T-helper 1 cell (primary cell): ENCODE measurements at places on chromosomes 4 and X.

GRCh38 chr4:89898304-89898716, 3.7 kb downstream of the MMRN1 start:
- no peak for DNase-seq

GRCh38 chrX:50067435-50068284, 133.1 kb downstream of the AKAP4 start:
- DNase-seq: no peak

GRCh38 chr4:170979736-170980135, 833.5 kb upstream of the GALNTL6 start:
- no peak for DNase-seq

- no peak for DNase-seq
These were observed 151.7 kb upstream of the RPS6KA6 start for GRCh38 chrX:84339507-84340364.

GRCh38 chr4:113588895-113589668, 172.5 kb downstream of the CAMK2D start:
- DNase-seq: no peak

GRCh38 chrX:116961872-116962582, 499.3 kb upstream of the CT83 start:
- no peak for DNase-seq

DNA sequence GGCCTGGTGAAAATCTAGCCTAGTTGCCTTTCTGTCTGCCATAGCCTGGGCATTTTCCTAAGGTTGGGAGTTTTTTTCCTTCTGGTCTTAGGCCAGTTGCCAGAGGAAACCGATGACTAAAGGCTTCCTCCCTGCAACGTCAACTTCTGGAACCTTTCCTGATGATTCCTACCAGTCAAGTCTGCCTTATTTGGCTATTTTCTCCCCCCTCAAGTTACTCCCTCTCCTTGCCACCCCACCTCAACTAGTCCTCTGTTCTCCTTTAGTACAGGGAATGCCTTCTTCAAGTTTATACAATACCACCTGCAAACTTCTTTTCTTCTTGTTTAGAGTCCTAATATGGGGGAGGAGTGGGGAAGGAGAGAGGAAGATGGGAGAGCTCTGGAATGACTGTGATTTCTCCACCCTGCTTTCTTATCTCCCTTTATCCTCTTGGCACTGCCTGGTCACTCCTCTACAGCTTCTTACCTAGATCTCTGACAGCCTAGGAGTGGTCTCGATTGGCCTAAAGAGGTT, 10.6 kb downstream of the MSN start:
- DNase-seq: no peak

DNA sequence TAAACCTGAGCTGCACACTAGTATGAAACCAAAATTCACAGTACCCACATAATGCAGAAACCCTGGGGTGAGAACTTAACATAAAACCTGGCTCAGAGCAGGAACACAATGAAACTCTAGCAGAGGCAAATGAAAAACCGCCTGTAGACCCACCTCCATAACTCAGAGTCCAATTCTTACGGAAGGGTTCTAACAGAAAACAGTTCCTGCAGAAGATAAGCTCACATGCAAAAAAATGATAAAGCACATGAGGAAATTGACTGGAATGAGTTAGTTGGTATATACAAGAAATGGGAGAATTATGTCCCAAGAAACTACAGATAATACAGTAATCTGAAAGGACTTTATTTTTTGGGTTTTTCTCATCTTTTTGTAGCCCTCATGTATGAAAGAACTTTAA, 14.7 kb downstream of the RTL9 start:
- DNase-seq: no peak

DNA sequence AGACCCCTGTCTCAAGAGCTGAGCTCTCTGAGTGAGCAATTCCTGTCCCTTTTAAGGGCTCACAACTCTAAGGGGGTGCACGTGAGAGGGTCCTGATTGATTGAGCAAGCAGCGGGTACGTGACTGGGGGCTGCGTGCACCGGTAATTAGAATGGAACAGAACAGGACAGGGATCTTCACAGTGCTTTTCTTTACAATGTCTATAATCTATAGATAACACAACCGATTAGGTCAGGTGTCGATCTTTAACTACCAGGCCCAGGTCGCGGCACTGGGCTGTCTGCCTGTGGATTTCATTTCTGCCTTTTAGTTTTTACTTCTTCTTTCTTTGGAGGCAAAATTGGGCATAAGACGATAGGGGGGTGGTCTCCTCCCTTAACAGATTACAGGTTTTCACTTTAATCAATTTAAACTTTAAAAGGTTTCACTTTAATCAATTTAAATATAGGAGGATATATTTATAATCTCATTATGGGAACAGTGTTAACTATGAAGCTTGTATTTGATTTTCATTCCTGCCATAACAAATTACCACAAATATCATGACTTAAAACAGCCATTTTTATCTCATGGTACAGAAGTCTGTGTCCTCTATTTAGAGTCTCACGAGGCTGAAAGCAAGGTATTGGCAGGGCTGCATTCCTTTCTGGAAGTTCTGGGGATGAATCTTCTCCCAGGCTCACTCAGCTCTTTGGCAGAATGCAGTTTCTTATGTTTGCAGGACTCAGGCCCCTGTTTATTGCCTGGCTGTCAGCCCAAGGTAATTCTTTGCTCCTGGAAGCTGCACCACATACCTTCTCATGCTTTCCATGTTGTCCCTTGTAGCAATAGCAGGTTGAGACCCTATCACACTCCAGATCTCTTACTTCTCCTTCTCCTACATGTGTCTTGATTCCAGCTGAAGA, 5.2 kb downstream of the SPATA4 start:
- no peak for DNase-seq

- no peak for DNase-seq
These were observed 6.1 kb upstream of the SMPX start for GRCh38 chrX:21764008-21764407.

- DNase-seq: no peak
These were observed 353.8 kb upstream of the CASK start for GRCh38 chrX:42276982-42277690.

DNA sequence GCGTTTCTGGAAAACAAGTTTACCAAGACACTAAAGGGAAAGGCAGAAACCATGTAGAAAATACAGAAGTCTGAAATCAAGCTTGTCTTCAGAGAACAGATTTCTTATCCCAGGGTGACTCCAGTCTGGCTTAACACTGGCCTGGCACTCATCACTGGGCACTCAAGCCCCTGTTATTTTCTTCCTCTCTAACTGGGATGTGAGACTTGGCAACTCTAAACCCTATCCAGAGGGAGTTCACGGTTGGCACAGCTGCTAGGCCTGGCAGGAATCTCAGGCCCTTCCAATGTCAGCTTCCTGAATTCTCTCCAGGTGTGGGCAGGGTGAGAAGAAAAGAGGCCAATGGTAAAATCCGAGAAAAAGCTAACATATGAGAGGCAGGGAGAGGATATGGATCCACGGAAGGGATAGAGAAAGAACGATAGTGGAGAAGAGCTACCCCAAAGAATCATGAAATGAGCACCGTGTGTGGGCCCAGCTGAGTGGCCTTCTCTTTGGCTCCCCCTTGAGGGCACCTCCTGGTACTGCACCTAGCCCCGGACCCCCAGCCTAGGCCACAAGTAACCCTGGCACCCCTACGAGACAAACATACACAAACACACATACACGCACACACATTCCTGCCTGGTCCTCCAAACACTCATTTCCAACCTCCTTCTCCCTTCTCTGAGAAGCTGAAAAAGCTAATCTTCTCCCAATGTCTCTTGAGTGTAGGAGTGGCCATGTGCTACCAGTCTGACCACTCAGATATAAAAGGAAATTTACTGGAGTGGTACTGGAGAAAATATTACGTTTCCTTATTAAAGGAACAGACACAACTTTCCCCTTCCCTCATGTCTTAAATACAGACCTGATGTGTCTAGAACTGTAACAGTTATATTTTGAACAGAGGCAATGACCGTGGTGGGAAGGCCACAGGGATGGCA, 16.6 kb upstream of the PTCHD1 start:
- no peak for DNase-seq

- DNase-seq: no peak
These were observed 812.9 kb downstream of the PDHA2 start for GRCh38 chr4:96652821-96653220.

GRCh38 chrX:29083823-29084222, 496.6 kb downstream of the IL1RAPL1 start:
- no peak for DNase-seq

GRCh38 chrX:103539695-103540094, 20.4 kb upstream of the RAB40A start:
- DNase-seq: no peak

- DNase-seq: no peak
These were observed 16.4 kb upstream of the CTBP1 start for GRCh38 chr4:1265351-1265750.

GRCh38 chrX:22310779-22311178, 38.1 kb downstream of the CBLL2 start:
- no peak for DNase-seq

DNA sequence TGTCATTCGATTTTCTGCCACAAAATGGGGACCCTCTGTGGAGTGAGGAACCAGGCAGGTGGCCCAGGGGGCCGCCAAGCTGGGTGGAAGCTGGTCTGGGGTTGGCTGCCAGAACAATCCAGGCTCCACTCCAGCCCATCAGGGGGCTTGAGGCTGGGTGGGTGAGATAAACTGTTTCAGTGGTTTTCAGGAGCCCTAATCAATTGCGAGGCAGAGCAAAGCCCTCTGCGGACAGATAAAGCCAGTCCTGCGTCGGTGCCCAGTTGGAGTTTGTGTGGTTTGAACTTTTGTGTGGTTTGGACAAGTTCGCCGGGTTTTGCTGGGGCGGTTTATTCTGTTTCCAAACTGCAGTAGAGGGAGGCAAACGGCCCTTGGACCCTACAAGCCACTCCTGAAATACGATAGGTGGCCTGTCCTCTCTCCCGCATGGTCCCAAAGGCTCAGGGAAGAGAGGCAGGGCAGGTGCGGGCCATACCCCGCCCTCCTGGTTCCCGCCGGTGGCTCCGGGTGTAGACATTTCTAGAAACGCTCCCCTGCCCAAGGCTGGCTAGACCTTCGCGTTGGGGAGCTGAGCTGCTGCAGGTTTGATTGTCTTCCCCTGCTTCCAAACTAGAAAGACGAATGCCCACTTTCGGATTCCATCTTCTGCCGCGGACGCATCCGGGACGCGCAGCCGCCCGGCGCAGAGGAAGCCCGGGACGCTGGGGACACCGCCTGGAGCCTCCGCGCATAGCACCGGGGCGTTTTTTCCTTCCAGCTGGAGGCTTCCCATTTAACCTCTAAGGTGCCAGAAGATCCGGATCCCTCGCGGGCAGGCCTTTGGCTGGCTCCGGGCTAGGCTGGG, 169.0 kb upstream of the BCOR start:
- DNase-seq: peak; percentile 34

GRCh38 chr4:47219586-47219985, 188.2 kb downstream of the GABRB1 start:
- no peak for DNase-seq

- no peak for DNase-seq
These were observed 712 bp downstream of the STX18 start for GRCh38 chr4:4541040-4541631.

GRCh38 chrX:72141372-72142004, 9.8 kb upstream of the RTL5 start:
- no peak for DNase-seq

DNA sequence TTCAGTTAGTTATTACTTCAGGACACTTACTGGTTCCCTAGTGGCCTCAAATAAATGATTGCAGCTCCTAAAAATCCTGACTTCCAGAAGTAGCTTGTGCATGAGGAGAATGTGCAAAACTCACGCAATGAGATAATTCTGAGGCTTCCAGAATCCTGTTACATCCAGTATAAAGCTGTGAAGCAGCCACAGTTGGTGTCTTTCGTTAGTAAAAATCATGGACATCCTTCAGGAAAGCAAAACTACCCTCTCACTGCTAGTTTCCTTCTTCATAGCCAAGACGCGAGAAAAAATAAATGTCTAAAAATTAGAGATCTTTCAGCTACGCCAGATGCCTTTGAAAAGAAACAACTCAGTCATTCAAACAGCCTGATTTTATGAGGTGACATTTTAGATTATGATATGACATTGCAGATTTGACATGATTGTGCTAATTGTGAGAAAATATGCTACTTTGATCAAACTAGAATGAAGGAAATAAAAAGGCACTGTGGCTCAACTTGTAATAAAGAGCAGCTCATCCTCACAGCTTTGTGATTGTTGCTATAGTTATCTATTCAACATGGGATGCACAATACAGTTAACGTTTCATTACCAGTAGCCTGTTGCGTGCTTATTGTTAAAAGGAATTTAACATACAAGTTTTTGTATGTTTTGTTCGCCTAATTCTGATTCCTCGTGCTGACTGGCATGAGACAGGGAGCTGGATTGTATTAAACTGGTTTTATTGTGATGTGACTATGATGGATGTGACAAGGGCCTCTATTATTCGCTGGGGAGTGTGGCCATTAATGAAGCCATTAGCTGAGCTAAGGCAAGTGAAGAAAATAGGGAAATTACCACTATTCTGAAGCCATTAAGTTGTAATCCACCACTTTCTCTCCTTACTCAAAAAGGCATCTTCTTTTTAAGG, 40.5 kb downstream of the AFF2 start:
- DNase-seq: no peak

DNA sequence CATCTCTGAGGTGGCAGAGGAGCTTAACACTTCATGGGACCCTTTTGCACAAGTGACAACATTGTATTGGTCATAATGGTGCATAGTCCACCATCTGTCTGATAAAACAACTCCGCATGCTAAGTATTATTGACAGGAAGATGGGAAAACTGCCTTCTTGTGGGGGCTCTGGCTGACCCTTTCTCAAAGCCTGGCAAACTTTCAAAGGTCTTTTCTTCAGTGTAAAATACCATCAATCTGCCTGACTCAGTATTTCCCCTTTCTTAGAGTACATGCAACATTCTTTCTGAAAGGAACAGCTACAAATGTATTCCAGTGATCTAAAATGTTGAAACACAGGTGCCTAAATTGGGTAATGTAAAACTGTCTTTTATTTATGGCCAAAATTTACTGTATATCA, 89.1 kb downstream of the NAA11 start:
- no peak for DNase-seq

DNA sequence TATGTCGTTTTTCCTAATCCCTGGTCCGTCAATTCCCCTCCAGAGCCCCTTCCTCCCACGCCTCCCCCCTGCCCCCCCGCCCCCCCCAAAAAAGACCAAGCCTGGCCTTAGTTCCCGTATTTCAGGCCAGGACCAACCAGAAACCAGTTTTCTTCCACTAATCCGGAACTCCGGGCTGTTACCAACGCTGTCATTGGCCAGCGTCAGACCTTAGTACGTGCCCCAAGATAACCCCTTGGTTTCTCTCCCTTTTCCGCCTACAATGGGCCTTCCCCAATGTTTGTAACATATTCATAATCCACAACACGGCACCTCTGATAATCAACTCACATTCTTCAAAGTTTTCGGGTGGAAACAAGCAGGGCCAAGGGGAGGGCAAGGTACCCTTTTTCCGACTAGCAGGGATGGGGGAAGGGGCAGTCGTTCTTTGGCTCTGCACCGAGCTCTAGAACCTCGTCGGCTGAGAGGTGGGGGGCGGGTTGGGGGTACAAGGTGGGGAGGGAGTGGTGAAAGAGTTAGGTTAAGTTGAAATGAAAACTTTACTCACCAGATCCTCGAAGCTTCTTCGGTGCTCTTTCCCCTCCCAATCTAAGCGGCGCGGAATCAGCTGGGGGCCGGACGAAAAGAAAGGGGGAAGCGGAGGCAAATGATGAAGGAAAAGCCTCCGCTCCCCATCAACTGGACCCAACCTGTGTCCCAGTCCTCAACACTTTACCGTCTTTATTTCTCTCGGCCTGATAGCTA, 1.5 kb downstream of the BRWD3 start:
- DNase-seq: peak; percentile 59

GRCh38 chr4:103720661-103721060, 876 bp upstream of the TACR3 start:
- no peak for DNase-seq

- DNase-seq: no peak
These were observed 93.4 kb downstream of the REPS2 start for GRCh38 chrX:17039826-17040225.
